Naive thymus-derived CD8-positive, alpha-beta T cell (primary cell): ENCODE measurements at places on chromosomes 4 and X.

- no peaks in the 10 kb centered on the region for H3K36me3 ChIP-seq
- H3K27me3 ChIP-seq = peaks cover 2% of the 10 kb centered on the region
- no peak overlapping the region for H3K4me3 ChIP-seq
- no peak overlapping the region for H3K27ac ChIP-seq
Observed at GRCh38 chr4:120964596-120964995, 42.1 kb upstream of the PRDM5 start.

GRCh38 chr4:139761461-139761860 lies 95.8 kb downstream of the MGST2 start:
- H3K36me3 ChIP-seq = no peaks in the 10 kb centered on the region
- no peak for DNase-seq
- H3K4me1 ChIP-seq = peaks cover 29% of the 10 kb centered on the region

GRCh38 chrX:17833954-17834353 lies 27.1 kb downstream of the RAI2 start:
- no peak overlapping the region for H3K27ac ChIP-seq
- no peak for DNase-seq
- peaks cover 5% of the 10 kb centered on the region for H3K36me3 ChIP-seq
- no peaks in the 10 kb centered on the region for H3K4me1 ChIP-seq

DNA sequence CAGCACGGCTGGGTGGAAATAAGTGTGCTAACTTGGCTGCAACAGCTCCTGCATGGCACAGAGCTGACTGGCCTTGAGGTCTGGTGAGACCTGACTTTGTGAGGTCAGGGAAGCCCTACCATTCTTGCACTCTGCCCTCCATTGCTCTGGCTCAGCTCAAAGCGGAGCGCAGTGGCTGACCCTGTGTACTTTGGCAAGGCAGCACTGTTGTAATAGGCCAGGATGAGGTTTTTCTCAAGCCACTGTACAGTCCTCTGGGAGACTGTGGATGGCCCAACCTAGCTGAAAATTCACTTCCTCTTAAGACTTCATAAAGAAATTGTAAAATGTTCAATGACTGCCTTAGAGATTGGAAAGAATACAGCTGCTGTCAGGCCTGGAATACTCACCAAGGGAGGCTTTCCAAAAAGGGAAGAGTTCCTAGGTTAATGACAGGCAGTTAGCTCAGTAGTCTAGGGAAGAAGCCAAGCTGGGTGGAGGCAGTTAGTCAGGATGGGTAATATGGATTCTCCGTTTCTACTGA lies 129.8 kb downstream of the GUCY2F start:
- peaks cover 1% of the 10 kb centered on the region for H3K27me3 ChIP-seq
- H3K27ac ChIP-seq = no peak overlapping the region
- H3K36me3 ChIP-seq = no peaks in the 10 kb centered on the region
- H3K4me1 ChIP-seq = no peaks in the 10 kb centered on the region
- H3K4me3 ChIP-seq = no peak overlapping the region

DNA sequence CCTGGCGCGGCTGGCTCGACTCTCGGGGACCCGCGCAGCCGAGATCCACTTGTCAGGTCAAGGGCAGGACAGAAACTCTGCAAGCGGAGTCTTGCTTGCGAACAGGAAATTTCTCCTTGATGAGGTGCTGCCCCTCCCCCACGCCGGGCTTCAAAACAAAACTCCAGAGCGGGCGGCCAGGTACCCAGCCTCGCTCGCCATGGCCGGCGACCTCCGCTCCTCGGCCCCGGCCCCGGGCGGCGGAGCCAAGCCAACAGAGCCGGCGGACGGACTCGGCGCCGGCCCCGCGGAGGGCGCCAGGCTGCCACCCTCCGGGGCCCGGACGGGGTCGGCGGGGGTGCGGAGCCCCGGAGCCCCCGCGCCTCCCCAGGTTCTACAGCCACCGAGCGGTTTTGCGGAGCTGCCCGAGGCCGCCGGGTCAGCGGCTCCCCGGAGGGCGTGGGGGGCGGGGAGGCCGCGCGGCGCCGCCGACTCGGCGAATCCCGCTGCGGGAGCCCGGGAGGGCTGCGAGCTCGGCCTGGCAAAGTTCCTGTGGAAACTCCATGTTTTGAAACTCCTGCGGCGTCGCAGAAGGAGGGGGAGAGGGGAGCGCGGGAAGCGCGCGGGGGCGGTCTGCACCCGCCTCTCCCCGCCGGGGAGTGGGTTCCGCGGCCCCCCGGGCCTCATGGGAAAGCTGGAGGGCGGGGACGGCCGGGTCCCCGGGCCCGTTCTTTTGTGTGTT lies 11.7 kb upstream of the BCOR start:
- no peak for DNase-seq
- peak overlapping the region; percentile 60 for H3K4me3 ChIP-seq
- no peaks in the 10 kb centered on the region for H3K36me3 ChIP-seq
- H3K4me1 ChIP-seq = peaks cover 19% of the 10 kb centered on the region
- no peaks in the 10 kb centered on the region for H3K27me3 ChIP-seq

GRCh38 chr4:146288193-146288592 lies 73.9 kb downstream of the REELD1 start:
- peaks cover 15% of the 10 kb centered on the region for H3K36me3 ChIP-seq
- DNase-seq = no peak
- no peaks in the 10 kb centered on the region for H3K27me3 ChIP-seq
- H3K27ac ChIP-seq = no peak overlapping the region
- H3K4me1 ChIP-seq = no peaks in the 10 kb centered on the region

DNA sequence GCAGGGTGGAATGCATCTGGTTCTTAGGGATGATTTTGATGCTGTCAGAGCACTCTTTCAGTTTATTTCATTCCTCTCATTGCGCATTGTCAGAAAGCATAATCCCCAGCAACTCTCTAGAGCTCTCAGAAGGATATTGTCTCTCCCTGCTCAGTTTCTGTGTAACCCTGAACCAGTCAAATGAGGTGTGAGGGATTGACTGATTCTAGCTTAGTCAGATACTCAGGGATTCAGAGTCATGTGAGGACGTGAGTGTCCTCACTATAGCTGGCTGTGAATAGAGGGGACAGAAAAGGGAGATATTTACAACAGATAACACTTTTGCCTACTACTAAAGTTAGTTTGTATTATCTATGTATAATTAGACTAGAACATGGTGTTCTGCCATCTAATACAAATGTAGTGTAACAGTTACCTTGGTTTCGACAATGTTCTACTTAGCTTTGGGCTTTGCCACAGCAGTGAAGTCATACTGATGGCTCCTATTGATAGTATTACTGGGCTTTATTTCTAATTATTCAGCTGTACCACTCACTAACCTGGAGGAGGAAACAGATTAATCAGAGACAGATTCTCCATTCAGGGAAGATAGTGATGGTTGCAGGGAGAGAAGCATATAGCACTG lies 19.5 kb downstream of the AP1AR start:
- H3K36me3 ChIP-seq = peaks cover 10% of the 10 kb centered on the region
- no peak for DNase-seq
- peaks cover 23% of the 10 kb centered on the region for H3K4me1 ChIP-seq
- no peak overlapping the region for H3K4me3 ChIP-seq
- H3K27me3 ChIP-seq = no peaks in the 10 kb centered on the region

- no peaks in the 10 kb centered on the region for H3K36me3 ChIP-seq
- no peak overlapping the region for H3K27ac ChIP-seq
- H3K27me3 ChIP-seq = no peaks in the 10 kb centered on the region
Observed at GRCh38 chrX:31590581-31591114, 518.8 kb upstream of the FTHL17 start.
